ENCODE measurements at places on chromosomes 7 and 10.

GRCh38 chr7:70700941-70701425, 431.0 kb upstream of the GALNT17 start:
- DNase-seq, result no peak

DNA sequence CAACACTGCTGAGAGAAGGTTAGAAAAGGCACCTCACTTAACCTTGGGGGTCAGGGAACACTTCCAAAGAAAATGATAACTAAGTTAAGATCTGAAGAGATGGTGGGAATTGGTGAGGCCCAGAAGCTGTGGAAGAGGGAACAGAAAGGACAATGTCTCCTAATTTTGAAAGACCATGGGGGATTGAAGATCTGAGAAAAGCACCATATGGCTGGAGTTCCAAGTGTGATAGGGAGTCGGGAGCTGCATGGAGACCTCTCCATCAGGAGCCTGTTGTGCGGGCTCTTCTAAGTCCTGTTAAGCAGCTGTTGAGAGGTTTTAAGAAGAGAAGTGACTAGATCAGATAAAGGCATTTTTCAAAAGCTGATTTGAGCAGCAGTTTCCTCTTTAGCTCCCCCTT, 254.3 kb downstream of the CDK14 start:
- DNase-seq, result no peak

DNA sequence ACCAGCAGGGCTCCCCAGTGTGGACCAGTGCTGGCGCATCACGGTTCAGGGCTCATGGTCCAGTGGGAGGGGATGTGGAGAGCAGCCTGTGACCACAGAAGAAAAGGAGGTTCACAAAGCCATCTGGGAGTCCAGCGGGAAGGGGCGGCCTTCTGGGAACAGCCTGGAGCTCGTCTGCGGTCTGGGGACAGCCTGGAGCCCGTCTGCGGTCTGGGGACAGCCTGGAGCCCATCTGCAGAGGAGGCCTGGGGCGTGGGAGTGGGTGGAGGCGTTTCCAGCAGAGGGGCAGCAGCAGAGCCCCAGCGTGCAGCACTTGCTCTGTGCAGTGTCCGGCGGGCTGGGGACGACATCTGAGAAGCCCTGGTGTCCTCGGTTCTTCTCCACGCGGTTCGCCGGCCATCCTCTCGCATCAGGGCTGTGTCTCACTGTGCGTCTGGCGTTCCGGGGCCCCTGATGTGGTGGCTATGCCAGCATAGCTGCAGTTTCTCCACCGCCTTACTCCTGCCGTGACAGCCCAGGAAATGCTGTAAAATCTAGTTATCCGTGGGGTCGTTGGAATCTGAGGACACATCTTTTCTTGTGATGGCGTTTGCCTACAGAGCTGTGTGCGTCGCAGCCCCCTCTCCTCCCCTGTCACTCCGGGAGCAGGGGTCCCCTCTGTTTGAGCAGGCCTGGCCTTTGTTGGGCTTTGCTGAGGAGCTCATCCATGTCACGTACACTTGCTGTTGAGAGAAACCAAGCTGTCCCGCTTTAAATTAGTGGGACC, 104.6 kb downstream of the INPP5A start:
- DNase-seq, result no peak

DNA sequence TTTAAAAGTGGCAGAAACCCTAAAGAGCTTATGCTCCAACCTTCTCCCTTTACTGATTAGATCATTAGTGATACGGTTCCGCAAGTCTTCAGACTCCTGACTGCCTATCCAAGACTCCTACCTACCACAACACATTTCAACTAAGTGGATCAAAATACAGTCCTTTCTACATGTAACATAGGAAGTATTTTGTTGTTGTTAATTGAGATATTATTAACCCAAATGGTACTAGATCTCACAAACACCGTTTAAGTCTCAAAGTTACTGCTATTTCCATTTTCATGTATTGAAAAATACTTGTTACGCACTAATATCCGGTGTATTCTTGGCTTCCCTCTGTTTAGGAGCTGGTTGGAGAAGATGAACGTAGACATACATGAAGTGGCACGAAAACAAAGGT, 1.1 kb downstream of the FAM237B start:
- no peak for DNase-seq

DNA sequence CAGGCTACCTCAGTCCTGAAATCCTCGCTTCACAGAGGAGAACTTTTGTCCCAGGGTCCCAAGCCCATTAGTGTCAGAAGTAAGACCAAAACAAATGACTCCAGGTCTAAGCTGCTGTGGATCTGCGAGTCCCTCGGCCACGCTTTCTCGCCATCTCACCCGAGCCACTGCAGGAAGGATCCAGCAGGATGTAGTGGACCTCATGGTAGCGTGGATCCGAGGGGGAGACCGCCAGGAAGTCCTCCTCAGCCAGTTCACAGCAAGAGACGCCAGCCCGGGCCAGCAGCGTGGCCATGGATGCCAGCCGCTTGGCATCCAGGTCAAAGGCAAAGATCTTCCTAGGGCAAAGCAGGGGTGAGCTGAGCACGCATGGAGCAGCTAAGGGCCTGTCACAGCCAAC, 4.6 kb downstream of the NSUN5 start:
- no peak for DNase-seq
